ENCODE measurements at places on chromosomes 5 and 9. TPM values are rescaled to one million over a fixed set of nuclear protein-coding genes. Genes with fewer than 3 reads are reported as not detected.

GRCh38 chr9:4553951-4554381 is 63.7 kb downstream of the SLC1A1 start:
- no peak for DNase-seq

DNA sequence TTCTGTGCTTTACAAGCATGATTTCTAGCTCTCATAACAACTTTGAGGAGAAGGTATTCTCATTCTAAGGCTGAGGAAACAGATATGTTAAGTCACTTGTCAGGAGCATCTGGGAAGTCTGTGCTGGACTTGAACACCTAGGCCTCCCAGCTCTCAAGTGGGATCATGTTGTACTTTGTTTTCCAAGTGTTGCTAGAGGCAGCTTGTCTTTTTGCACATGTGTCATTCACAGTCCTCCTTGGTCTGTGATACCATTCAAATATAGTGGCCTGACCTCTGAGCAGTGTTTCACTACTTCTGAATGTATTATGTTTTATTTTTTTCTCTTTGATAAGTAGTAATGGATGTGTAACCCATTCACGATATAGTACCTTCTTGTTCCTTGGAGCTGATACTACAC is 21.2 kb downstream of the ZSWIM6 start:
- DNase-seq = no peak

GRCh38 chr9:131296906-131297500 is 7.5 kb downstream of the PLPP7 start:
- no peak for DNase-seq

DNA sequence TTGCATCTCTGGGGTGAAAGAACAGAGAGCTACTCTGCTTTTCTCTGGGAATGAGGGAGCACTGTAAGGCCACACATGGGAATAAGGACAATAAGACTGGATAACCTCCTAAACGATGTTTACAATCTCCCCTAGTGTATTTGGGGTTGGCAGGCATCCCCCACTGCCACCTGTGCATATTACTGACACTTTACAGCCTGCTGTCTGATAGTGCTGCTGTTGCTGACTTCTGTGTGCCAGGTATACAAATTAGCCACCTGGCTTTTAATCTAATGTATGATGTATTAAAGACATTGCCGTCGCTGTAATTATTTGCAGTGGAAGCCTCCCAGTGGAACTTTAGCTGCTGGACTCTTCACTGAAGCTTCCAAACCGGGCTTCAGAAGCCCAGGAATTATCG is 4.4 kb upstream of the SHISAL2B start:
- no peak for DNase-seq

- no peak for DNase-seq
These were observed 703 bp downstream of the ISCA1 start for GRCh38 chr9:86281593-86282076.

DNA sequence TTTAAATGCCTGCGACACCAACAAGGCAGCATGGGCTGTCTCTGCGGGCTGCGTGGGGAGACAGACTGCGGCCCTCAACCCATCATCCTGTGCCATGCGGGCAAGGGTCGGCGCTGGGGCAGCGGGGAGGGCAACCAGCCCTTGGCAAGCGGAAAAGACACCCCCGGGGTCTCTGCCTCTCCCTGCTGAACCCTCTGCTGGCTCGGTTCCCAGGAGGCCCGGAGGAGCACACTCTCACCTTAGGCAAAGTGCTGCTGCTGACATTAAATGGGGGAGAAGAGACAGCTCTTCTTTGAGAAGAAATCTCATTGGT is 129.6 kb upstream of the PPP1R26 start:
- DNase-seq = no peak

GRCh38 chr5:59256331-59256730 is 637.2 kb downstream of the PDE4D start:
- no peak for DNase-seq

GRCh38 chr9:129125478-129125877 is 14.3 kb downstream of the PTPA start:
- peak; percentile 64 for DNase-seq

- DNase-seq = no peak
These were observed 177.0 kb downstream of the MSX2 start for GRCh38 chr5:174901336-174901735.

DNA sequence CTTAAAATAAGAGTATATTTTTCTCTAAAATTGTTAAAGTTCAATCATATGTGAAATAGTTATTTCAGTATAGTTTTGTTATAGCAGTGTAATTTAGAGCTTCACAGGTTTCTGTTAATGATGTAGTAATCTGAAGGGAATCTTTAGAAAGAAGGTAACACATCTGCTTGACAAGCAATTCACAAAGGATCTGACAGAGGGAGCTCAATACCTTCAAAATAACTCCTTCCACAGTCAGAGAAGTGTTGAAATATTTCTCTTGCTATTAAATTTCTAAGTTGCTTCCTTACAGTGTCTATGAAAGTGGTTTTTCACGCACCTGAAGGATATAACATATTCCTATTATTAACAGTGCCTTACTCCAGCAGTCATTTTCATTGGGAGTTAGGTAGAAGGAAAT is 44.9 kb downstream of the SLC25A51 start:
- peak; percentile 2 for DNase-seq

- DNase-seq = no peak
These were observed 493.2 kb upstream of the KLF4 start for GRCh38 chr9:107982745-107983144.

DNA sequence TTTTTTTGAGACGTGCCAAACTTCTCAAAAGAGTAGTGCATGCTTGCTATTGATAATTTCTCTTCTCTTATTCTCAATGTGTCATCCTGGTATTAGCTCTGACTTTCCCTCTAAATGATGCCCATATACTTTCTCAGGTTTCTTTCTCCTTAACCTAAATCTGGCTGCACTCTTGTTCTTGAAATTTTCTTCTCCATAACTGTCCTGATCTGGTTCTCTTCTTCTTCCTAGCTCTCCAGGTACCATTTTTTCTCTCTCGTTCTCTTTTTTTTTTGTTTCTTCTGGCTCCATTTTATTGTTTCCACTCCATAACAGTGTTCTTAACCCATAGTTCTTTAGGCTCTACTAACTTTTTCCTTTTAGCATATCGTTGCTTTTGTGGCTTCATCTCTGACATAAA is 47.9 kb downstream of the ACTBL2 start:
- no peak for DNase-seq

- DNase-seq = no peak
These were observed 30.6 kb upstream of the ADAMTS6 start for GRCh38 chr5:65512170-65512937.

DNA sequence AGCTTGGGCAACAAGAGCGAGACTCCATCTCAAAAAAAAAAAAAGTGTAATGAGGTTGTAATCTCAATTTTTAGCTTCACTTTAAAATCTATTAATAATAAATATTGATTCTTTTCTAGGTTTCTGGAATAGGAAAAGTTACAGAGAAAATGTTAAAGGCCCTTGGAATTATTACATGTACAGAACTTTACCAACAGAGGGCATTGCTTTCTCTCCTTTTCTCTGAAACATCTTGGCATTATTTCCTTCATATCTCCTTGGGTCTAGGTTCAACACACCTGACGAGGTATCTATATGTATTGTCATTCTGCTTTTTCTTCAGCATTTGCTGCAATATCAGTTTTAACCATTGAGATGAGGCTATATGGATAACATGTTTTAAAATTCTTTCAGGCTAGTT is 26.6 kb upstream of the ANKDD1B start:
- no peak for DNase-seq

GRCh38 chr5:147882586-147883313 is 4.2 kb downstream of the SCGB3A2 start:
- DNase-seq = no peak

- no peak for DNase-seq
These were observed 17.0 kb upstream of the CRB2 start for GRCh38 chr9:123338710-123339665.

GRCh38 chr5:191036-191948 is at the start of gene LRRC14B:
Gene LRRC14B, plus strand, starts transcription at chr5:191495. Its CDS starts 44 bp downstream, at chr5:191539.
- DNase-seq = no peak

DNA sequence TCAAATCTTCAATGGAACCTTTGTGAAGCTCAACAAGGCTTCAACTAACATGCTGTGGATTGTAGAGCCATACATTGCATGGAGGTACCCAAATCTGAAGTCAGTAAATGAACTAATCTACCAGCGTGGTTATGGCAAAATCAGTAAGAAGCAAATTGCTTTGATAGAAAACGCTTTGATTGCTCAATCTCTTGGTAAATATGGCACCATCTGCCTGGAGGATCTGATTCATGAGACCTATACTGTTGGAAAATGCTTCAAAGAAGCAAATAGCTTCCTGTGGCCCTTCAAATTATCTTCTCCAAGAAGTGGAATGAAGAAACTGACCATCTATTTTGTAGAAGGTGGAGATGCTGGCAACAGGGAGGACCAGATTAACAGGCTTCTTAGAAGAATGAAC is 54.7 kb upstream of the TTC39B start:
- no peak for DNase-seq

DNA sequence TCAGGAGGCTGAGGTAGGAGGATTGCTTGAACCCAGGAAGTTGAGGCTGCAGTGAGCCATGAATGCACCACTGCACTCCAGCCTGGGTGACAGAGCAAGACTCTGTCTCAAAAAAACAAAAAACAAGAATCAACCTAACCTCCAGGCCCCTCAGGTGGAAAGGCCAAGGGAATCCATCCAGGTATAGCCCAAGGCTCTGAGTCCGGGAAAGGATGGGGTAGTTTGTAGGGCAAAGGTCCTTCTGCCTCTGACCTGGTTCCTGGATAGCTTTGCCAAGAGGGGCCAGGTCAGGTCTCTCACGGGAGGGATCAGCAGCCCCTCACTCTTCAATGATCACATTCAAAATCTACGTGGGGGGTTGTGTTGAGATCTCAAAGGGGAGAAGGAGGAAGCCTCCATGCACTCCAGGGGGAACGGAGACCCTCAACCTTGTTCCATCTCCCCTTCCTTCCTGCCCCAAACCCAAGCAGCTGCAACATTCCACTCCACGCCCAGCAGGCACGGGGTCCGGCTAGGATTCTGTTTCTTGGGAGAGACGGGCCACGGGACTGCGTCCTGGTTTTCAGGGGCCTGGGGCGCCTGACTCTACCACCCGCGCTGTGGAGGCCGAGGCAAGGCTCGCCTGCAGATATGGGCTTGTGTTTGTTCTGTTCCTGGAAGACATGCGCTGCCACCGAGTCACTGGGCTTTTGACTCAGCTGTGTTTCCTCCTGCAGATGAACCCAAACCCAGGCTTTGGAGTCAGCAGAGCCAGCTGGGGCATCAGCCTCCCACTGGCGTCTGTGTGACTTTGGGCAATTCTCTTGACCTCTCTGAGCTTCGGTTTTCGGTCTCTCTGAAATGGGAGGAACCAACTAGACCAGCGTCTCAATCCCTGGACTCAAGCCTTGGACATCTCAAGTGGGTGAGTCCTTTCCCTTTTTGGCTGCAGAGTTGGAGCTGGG is 35.5 kb downstream of the PLPP7 start:
- DNase-seq = no peak

DNA sequence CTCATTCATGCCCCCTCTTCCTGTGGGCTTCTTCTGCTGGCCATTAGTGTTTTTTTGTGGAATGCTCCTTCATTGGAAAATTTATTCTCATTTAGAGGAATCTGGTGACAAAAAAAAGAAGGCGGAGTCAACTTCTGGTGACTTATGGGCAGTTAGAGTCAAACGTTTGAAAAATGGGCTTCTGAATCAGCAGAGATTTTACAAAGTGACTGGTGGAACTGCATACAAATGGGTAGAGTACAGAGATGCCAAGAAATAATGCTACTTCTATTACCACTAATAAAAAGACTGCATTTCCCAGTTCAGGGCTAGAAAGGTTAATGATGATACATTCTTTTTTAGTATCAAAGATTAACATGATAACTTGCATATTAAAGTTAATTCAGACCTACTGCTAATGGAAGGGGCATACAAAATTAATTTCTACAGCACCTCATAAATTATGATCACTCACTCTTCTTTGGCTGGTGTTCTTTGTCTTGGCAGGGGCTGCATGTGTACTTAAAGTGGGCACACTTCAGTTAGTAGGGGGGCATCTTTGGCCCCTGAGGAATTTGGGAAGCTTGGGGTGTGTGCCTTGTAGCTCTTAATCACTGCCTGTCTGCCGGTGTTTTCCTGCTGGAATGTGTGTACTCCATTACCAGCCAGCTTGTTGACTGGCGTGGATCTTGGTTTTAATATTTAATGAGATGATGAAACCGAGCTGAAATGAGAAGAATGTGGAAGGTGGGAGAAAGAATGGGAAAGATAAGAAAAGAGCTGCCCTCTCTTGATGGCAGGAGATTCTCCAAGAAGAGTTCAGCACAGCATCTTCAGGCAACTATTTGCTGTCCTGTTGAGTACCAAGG is 148.9 kb downstream of the DOCK2 start:
- no peak for DNase-seq

DNA sequence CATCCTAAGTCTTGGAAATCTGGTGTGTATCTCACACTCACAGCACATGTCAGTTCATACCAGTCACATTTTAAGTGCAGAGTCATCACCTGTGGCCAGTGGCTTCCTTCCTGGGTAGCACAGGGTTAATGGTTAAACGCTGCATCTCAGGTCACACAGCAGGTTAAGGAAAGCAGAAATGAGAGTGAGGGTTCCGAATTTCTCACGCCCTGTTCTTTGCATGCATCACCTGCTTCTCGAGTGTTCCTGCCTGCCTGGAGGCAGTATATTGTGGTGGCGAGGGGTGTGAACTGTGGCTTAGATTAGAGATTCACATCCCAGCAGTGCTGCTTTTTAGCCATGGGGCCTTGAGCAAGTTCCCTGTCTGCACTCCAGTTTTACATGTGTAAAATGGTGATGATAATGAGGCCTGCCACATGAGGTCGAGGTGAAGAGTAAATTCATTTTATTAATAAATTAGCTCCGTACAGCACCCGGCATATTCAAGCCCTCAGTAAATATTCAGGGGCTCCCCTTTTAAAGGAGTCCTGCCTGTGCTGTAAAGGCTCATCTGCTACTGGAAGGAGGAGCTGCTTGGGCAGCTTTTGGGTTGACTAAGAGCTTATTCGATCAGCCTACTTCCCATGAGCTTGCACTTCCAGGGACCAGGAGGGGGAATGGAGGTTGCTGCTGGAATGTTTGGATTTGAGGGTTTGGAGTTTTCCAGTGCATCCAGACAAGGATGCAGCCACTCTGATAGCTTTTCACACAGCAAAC is 61.1 kb upstream of the SAP30L start:
- DNase-seq = no peak

DNA sequence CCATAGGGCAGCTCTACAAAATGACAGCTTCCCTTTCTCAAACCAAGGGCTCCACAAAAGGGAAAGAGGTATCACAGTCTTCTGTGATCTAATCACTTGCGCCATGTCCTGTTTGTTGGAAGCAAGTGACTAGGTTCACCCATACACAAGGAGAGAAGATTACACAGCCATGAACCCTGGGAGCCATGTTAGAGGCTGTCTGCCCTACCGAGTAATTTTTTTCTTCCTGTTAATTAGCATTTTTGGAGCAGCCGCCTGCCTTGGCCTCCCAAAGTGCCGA is 33.2 kb upstream of the GOLPH3 start:
- DNase-seq = no peak

- no peak for DNase-seq
These were observed 380.8 kb upstream of the CDH18 start for GRCh38 chr5:20368571-20369517.

GRCh38 chr5:59786334-59786805 is 107.2 kb downstream of the PDE4D start:
- peak; percentile 70 for DNase-seq

GRCh38 chr9:126666155-126666803 is 52.6 kb downstream of the LMX1B start:
- DNase-seq = no peak

SLC25A48 gene
- total RNA-seq = 1.4 TPM

SPATA31A3 gene
- not detected for total RNA-seq

COL5A1 gene
- 6.5 TPM for total RNA-seq

KCNT1 gene
- total RNA-seq = not detected

IL9 gene
- not detected for total RNA-seq

KIF24 gene
- total RNA-seq = 8.3 TPM

SLC6A18 gene
- total RNA-seq = not detected

RMRP gene
- 6,816 TPM for total RNA-seq

XRCC4 gene
- 15.7 TPM for total RNA-seq

OTP gene
- total RNA-seq = not detected

PRDM9 gene
- total RNA-seq = not detected

Data from HT1080 (cell line).